BE2C (cell line): ENCODE measurements at places on chromosomes 3 and 15.

DNA sequence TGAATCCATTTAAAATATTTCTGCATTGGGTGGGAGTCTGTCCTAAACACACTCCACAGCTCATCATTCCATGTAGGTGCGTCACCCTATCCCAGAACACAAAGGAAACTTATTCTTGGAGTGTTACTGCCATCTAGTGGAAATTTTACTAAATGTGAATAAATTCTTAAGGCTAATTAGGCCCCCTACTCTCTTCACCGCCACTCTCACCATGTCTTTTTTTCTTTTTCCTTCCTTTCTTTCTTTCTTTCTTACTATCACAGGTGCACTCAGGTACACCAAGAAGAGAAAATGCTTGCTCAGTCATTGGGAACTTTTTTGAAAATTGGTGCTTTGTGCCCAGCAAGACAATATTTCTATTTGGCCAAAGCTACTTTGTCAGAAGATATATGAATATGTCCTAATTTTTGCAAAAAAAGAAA lies 26.4 kb upstream of the ATP8B4 start:
- DNase-seq, result peak; percentile 28

DNA sequence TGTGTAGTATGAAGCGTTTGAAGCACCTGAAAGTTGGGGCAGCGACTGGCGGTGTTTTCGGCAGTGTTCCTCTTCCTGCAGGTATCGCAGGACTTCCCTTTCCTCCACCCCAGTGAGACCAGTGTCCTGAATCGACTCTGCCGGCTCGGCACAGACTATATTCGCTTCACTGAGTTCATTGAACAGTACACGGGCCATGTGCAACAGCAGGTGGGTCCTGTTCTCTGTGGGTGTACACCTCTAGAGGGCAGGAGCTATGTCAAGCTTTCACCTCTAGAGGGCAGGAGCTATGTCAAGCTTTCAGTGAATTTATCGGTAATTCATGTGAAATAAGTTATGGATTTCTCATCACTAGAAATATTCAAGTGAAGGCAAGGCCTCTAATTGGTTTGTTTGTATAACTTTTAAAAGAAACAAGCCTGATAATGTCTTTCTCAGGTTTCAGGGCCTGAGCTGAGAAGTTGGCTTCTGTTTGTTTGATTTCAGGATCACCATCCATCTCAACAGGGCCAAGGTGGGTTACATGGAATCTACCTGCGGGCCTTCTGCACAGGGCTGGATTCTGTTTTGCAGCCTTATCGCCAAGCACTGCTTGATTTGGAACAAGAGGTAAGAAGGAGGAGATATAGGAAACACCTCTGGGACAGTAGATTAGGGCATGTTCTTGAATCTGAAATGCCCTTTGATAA lies 5.3 kb downstream of the TUBGCP4 start:
- peak; percentile 64 for DNase-seq

GRCh38 chr3:171802590-171802956 lies 7.7 kb downstream of the PLD1 start:
- DNase-seq, result no peak

GRCh38 chr15:57133127-57133968 lies 214.9 kb downstream of the TCF12 start:
- DNase-seq, result peak; percentile 32

DNA sequence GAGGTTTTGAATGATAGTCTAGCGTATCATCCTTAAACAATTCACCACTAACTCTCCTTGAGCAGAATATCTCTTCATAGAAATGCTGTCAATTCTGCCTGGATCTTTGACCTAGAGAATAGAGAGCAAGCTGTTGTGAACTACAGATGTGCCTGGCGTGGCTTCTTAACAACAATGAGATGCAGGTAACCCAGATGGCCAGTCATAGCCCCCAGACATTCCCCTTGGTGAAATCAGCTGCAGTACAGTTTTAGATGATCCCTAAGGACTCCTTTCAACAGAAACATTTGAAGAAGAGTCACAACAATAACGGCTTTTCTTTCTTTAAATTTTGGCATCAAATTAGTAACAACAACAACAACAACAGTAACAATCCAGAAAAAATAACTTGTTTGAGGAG lies 1041.3 kb downstream of the ROBO1 start:
- DNase-seq, result peak; percentile 40

- peak; percentile 75 for DNase-seq
Observed at GRCh38 chr3:104102386-104102785, 1264.3 kb upstream of the ALCAM start.

- peak; percentile 35 for DNase-seq
Observed at GRCh38 chr3:27666708-27667107, 55.4 kb downstream of the EOMES start.

DNA sequence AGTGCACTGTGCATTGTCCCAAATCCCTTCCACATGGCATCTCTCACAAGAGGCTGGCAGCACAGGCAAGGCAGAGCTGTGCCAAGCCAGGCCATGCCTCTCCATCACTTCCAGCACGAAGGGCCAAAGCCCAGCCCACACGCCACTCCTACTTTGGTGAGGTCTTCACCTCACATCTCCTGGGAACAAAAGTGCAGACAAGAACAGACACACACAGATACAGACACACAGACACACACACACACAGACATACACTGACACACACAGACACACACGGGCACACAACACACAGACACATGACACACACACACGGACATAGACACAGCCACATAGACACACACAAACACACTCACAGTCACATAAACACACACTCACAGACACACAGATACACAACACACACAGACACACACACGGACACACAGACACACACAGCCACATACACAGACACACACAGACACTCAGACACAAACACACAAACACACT lies 233.3 kb downstream of the UACA start:
- no peak for DNase-seq

- DNase-seq, result no peak
Observed at GRCh38 chr3:67706934-67707333, 52.5 kb upstream of the SUCLG2 start.

DNA sequence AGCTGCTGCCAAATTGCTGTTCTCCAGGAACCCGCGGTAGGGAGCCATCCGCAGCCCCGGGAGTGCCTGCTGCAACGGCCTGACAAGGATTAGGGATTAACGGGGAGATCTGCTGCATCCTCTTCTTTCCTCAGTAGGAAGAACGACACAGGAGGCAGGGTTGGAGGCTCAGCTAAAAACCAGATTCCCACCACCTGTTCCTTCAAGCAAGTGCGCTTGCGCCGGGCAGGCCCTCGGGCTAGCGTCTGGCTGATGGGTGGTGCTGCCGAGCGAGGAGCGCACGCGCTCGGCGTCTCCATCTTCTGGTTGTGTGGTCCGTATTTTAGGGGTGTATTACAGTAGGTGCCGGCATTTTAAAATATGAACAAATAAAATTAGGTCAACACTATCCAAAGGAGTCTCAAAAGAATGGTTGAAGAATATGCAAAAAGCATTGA lies 25.4 kb upstream of the SLC25A26 start:
- peak; percentile 90 for DNase-seq

GRCh38 chr15:43006991-43007390 lies 86.4 kb upstream of the TTBK2 start:
- DNase-seq, result no peak

DNA sequence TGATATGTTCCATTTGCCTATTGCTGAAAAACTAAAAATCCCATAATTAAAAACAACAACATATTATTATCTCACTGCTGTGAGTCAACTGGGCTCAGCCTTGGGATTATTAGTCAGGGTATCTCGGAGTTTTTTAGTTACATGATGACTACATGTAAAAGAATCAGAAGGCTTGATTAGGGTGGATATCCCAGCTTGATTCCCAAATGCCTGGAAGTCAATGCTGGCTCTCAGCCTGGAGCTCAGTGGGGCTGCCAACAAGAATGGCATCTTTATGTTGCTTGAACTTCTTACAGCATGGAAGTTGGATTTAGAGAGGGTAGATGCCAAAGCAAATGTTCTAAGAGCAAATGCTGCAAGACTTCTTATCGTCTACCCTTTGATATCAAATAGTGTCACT lies 278.5 kb downstream of the PLOD2 start:
- DNase-seq, result no peak

- no peak for DNase-seq
Observed at GRCh38 chr15:87757084-87757483, 499.5 kb downstream of the NTRK3 start.

DNA sequence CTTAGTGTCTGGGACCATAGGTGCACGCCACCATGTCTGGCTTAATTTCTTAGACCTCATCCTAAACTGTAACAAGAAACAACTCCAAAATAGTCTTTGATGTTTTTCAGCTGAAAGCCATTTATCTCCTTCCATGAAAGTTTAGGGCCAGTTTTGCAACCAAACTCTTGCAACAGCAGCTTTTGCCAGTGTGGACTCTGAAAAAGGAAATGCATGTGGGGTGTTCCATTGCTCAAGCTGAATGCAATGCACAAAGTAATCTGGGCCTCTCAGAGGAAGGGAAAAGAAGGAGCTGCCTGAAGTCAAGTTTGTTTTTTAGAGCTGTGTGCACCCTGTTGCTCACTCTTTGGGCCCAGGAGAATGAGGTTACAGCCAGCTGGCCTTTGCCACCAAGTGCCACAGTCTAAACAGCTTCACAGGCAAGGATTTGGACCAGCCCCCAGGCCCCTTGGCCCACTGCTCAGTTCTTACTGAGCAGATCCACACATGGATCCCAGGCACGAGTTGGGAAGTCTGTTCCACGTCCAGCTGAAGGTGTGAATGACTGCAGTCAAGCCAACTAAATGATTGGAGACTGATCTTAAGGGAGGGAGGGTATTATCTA lies 212.3 kb upstream of the LRRFIP2 start:
- no peak for DNase-seq

DNA sequence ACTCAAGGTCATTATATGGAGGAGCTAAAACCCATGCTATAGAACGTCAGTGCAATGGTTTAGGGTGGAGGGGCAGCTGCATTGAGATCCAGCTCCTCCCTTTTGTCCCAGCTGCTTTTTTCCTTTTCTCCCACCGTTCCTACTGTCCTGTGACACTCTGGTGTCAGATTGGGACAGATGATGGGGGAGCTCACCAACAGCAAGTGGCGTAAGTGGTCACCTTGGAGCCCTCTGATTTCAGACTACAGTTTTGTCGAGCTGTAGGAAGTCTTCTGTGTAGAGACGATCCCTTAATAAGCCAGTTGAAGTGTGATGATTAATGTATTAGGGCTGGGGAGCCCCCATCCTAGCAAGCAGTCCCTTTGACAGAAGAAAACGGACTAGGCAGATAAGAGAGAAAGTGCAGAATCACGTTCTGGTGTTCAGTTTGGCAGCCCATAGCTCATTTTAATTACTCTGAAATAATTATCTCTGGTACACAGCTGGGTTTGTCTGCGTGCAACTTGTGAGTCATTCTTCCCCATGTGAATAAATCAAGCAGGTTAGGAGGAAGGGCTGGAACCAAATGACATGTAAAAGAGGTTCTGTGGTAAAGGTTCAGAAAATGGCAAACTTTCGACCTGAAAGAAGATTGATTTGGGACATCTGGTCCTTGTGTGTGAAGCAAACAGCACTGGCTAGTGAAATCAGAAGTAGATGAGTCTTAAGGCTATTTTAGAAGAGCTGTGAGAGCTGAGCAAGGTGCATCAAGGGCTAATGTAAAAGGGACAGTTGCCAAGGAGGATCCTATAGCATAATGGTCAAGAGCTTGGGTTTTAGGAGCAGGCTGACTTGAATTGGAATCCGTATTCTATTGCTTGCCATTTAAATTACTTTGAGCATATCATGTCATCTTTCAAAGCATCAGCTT lies 241.4 kb downstream of the EDEM1 start:
- DNase-seq, result no peak

DNA sequence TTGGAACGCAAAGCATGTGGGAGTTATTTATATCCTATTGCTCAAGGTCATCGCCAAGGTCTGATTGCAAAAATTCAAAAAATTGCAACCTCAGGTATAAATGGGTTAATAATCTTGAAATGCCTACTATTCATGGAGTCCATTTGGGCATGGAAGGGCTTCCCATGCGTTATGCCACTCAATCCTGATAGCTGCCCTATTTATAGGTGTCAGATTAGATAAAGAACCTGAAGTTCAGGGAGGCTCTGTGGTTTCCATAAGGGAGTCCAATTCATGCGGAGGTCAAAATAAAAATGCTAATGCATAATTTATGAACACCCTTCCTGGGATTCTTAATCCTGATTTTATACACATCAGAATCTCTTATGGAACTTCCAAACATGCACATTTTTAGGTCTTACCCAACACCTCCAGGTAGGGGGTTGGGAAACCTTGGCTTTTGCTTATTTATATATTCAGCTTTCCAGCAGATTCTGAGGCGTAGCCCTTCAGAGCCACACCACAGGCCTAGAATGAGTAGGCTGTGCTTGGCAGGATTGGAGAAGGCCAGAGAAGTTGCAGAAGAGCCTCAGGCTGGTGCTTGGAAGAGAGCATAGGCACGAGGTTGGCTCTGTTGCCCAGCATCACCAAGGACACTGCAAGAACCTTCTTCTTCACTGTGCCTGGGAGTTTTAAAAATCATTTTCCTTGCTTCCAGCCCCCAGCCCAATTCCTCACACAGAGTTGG lies 324.4 kb upstream of the CFAP20DC start:
- no peak for DNase-seq

DNA sequence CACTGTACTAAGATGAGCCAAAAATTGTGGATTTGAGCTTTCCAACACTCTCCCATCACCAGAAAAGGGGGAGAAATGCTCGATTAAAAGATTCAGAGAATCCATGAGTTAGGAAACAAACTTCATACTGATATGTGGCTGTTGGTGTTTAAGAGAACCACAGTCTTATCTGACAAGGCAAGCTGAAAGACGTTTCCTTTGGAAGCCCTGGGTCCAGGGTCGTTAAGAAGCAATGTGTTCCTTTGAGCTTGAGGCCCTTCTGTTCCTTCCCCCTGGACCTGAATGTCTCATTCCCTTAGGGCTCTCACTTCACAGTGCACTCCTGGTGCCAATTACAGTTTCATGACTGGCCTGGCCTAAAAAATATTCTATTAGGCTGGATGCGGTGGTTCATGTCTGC lies 524.8 kb upstream of the PPP2R3A start:
- no peak for DNase-seq

GRCh38 chr3:52722491-52722890 lies 16.6 kb downstream of the SPCS1 start:
- no peak for DNase-seq

DNA sequence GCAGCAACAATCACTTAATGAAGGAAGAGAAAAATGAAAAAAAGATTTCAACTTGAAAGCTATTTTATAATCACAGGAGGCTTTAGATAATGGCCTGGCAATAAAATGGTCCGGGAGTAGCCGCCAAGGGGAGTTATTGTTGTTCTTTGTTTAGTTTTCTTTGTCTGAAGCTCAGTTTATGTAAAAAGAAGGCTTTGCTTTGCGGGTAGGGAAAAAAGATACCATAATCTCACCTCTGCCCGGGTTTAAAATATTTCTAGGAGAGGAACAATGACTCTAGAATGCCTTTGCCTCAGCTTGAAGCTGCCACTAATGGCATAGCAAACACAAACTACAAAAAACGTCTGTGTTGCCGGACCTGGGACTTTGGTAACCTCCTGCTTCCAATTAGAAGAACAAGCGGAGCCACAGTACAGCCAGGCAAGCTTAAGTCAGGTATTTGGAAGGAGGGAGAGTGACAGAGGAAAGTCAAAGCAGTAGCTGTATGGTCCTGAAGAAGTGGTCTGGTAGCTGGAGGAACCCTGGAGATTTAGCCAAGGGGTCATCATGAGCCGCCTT lies 764.5 kb downstream of the TUSC7 start:
- DNase-seq, result no peak

GRCh38 chr15:27784107-27784506 lies 315.0 kb downstream of the OCA2 start:
- DNase-seq, result no peak

GRCh38 chr3:141828890-141829289 lies 47.6 kb upstream of the ATP1B3 start:
- peak; percentile 26 for DNase-seq

GRCh38 chr3:126133606-126134005 lies 46.8 kb downstream of the ALDH1L1 start:
- no peak for DNase-seq
